Stimulated activated CD8-positive, alpha-beta memory T cell treated with anti-CD3 and anti-CD28 coated beads, Interleukin-4, amount 100 ng/mL, for 1 hour (primary cell): ENCODE measurements at places on chromosomes 5 and 9.

DNA sequence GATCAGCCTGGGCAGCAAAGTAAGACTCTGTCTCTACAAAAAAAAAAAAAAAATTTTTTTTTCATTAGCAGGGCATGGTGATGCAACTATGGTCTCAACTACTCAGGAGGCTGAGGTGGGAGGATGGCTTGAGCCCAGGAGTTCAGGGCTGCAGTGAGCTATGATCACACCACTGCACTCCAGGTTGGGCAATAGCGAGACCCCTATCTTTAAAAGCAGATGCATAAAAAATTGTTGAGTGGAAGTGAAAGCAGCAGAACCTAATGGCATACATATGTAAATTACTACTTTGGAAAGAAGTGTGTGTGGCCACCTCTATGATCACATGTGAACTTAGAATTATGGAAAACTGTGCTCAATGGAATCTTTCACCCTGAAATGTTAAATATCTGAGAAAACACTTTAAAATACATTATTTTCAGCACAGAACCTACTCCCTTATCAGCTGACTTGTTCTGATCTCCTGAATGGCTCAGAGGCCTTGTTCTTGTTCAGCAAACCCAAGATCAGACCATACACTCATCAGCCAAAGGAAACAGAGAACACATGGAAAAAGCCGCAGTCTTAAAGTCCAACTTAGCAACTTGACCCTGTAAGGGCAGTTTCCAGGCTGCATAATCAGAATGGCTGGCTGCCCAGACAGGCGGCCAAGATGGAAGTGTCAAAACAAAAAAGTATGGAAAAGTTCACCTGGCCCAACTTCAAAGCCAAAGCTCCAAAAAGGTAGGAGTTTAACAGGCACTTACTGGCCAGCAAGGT, 56.5 kb downstream of the SIL1 start:
- DNase-seq, result no peak

GRCh38 chr5:173712609-173713175, 96.2 kb upstream of the BOD1 start:
- no peak for DNase-seq

DNA sequence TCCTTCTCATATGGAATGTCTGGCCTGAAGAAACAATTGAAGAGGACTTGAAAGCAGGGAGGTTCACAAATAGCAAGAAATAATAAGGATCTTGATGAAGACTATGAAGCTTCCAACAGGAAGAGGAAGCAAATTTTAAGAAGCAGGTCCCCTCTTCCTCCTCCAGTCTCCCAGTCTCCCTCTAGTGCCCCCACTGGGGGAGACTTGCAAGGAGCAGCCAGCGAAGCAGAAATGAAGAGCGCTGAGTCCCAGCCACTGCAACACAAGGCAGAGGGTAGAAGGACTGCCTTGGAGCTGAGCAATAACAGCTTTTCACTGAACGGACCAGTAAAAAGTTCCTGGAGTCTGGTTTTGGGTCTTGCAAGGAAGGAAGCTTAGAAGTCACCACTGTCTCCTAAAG, 32.6 kb upstream of the ACO1 start:
- no peak for DNase-seq

DNA sequence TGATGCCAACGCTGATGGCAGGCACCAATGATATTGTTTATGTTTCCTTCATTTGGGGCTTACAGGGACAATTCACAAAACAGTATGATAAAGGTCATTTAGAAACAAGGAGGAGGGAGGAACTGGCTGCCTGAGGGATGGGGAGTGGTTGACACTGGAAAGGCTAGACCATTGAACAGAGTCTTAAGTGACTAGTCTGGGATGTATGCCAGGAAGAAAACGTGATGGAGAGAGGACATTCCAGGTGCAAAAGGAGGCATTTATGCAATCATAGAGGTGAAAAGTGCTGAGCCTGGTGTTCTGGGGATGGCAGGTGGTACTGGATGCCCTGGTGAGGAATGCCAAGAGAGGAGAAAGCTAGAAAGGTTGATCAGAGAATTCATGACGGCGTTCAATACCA, 153.4 kb downstream of the ZNF462 start:
- DNase-seq, result no peak

DNA sequence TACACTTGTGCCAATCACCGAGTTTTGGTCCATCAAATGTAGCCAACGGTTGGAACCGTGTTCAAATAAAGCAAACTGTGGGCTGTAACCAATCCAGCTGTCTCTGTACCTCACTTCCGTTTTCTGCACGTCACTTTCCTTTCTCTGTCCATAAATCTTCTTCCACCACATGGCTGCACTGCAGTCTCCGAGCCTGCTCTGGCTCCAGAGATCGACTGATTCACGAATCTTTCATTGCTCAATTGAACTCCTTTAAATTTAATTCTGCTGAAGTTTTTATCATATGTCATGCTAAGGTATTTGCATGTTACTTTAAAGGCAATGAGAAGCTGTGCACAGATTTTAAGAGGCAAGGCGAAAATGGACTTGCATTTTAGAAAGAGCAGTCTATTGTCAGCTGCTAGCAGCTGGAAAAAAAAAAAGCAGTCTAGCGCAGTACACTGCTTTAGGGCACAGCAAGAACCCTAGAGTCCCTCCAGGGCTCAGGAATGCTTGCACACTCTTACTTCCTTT, 13.2 kb downstream of the TTC39B start:
- DNase-seq, result no peak

- DNase-seq, result no peak
These were observed 35.8 kb downstream of the PRKACG start for GRCh38 chr9:68978066-68978465.

GRCh38 chr5:105639068-105639467, 2031.7 kb downstream of the EFNA5 start:
- no peak for DNase-seq

- no peak for DNase-seq
These were observed 947.3 kb upstream of the COX7C start for GRCh38 chr5:85670417-85670816.

DNA sequence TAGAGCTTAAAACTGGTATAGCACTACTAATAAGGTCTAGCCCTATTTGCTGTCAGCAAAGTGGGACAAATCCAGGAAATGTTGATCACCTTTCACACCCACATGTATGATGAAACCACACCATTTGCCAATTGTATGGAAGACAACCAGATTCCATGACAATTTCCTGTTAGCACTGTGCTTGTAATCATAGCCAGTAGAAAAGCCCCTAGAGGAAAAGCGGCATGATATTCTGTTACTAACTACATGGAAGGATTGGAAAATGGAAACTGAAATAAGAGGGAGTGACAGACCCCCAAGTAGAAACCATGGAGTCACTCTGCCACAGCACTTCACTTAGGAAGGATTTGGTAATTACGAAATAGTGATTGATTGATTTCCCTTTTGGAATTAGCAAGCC, 923 bp downstream of the SPATA6L start:
- DNase-seq, result no peak

DNA sequence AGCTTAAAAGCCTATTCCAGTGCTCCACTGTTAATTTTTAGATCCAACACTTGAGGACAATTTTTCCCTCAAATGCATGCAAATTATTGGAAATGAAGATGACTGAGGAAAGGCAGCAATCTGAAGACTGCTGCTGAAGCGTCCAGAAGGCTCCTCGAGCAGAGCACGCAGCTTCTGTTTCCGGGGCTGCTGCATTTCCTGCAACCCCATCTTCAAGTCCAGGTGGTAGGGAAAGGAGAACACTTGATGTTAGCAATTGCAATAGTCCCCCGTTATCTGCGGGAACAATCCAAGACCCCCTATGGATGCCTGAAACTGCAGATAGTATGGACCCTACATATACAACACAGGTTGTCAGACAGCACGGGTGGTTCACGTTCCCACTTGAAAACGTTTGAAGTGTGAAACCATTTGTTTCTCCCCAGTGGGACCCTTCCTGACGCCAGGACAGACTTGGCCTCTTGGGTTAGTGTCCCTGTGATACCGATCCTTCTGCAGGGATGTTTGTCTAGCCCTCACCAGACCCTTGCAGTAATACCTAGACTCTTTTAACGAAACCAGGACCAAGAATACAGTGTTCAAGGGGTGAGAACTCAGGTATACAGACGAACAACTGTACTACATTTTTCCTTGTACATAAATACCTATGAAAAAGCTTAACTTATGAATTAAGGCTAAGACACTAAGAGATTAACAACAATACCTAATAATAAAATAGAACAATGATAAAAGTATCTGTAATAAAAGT, 152.3 kb downstream of the HSD17B3 start:
- no peak for DNase-seq

GRCh38 chr5:171493646-171494393, 74.4 kb downstream of the FGF18 start:
- DNase-seq, result no peak

GRCh38 chr5:154138701-154139100, 51.8 kb upstream of the GALNT10 start:
- DNase-seq, result no peak

DNA sequence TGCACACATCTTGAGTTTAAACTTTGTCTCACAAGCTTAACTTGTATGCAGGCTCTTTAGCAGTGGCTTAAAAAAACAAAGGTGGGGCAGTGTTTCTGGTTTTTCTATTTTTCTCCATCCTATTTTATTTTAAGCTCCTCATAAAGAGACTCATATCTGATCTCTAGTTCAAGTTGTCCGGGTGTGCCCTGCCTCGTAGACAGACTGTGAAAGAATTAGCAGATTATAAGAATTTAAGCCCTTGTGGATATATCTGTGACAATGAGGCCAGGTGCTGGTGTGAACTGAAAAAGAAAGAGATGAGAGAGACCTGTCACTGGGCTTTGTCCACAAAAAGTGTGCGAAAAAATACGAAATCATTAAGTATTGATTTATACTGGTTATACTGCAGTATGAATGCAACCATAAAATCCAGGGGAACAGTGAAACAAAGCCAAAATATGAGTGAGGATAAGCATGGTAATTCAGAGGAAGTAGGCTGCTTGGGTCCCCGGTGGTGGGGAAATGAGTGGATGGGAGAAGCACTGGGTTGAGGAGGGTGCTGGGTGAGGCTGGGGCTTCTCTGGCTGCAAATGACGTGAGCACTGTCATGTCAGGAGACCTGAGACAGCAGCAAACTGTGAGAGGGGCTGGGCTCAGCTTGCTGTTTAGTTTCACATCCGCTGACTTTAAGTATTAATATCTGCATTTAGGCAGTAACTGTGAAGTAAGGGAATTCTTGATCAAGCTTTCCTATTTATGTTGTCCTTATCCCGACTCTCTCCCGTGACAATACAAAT, 179.7 kb upstream of the ANKRD55 start:
- no peak for DNase-seq

DNA sequence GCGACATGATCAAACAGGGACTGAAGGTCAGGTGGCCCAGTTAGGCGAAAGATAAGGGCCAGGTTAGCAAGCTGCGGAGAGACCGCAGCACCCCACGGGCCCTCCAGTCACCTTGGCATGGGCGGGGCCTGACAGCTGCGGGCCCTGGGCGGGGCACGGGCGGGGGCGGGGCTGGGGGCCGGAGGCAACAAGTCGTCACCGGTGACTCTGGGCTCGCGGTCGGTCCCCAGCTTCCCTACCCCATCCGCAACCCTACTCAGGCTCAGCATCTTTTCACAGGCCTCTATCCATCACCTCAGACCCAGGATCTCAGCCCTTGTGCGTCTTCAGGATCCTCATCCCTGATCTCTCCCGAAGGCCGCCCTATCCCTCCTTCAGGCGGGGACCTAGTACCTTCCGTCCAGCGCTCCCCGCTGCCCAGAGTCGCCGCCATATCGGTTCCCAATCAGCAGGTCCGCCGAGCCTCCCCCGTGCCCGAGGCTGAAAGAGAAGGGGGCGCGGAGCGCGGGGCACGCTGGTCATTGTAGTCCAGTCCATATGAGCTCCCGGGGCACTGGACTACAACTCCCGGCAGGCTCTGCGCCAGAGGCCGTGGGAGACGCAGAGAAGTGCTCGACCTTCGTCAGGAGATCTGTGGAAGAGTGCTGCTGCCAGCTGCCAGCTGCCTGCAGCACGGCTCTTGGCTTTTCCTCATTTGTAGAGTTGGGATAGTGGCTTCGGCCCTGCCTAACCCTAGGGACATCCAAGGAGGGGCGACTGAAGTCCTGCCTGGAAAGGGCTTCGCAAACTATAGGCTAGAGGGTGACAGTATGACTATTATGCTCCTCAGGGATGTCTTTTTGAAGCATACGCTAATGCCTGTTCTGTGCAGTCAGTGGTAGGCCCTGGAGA, at the start of gene DNAJC18:
Gene DNAJC18, minus strand, starts transcription at position 513 of the 891 bp plus-strand sequence. Its CDS starts 80 bp downstream, at position 433.
- peak; percentile 81 for DNase-seq
